D341Med (cell line): ENCODE measurements at places on chromosomes 5 and 9.

GRCh38 chr9:90092508-90092907 is 487.7 kb downstream of the GADD45G start:
- DNase-seq, result no peak

GRCh38 chr9:134163371-134164196 is 780 bp downstream of the RNU6ATAC start:
- DNase-seq, result no peak

DNA sequence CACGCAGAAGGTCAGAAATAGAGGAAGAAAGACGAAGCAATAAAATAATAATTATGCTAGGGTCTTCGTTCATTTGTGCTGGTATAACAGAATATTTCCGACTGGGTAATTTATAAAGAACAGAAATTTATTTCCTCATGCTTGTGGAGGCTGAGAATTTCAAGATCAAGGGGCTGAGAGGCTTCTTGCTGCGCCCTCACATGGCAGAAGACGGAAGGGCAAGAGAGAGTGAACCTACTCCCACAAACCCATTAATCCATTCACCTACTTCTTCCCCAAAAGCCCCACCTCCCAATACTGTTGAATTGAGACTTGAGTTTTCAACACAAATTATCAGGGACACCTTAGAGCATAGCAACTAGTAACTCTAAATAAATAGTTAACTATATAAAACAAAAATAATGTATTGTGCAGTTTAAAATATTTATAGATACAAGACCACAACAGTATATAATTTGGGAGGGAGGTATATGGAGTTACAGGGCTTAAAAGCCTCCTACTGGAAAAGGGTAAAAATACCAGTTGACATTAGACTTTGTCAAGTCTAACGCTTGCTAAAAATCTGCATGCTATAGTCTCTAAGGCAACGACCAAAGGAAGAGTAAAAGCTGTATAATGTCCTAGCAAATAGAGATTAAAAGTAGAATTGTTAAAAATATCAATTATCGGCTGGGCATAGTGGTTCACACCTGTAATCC is 40.3 kb upstream of the NAA35 start:
- DNase-seq, result peak; percentile 65

DNA sequence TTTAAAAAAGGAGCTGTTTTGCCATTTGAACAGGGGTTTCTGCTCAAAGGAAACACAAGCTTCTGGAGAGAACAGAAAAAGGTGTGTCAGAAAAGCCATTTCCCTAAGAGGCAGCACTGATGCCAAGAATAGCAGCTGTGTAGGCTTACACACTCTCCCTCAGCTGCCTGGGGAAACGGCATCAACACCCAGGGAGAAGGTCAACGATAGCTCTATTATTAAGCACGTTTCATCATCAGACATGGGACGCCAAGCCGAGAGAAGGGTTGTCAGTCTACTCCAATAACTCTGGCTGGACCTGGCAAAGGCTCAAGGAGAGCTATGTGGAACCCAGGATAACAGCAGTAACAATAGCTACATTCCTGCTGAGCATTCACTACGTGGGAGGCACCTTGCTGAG is 314.2 kb downstream of the CDK5RAP2 start:
- DNase-seq, result no peak

DNA sequence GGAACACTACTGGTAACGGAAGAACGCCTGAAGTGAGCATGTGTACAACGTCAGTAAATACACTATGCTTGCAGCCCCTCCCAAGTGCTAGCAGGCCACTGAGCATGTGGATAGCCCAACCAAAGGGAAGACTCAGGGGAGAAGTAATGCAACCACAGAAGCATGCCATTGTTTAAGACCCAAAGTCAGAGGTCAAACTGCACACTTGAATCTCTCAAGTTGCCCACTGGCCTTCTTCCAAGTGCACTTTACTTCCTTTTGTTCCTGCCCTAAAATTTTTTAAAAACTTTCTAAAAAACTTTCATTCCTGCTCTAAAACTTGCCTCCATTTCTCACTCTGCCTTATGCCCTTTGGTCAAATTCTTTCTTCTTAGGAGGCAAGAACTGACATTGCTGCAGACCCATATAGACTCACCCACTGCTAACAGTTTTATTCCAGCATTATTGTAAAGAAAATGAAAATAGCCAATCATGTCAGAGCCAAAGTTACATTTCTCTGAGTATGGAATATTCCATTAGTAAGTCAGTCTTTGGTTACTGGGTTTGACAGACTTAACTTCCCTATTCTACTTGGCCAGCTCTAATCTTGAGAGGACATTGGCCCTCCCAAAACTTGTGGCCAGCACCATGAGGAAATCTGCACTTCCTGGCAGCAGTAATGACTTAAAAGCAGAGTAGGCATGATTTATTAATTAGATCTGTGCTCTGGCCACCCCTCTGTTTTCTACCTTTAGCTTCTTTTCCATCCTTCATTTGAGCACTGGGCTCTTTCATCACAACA is 76.9 kb downstream of the TSSK1B start:
- no peak for DNase-seq
